ENCODE measurements at places on chromosomes 4 and X.

DNA sequence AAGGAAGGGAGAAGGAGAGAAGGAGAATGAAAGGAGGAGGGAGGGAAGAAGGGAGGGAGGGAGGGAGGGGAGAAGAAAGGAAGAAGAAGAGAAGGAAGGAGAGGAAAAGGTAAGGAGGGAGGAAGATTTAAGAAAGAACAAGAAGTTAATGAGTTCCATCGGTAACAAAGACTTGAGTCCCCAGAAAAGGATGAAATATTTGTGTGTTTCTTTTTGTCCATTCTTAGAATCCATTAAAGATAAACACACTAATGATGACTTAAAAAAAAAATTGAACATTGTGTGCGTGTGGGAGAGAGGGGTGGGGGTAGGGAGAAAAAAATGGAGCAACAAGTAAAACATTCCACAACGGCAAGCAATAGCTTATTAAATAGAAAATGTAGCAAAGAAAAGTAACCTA lies 131.4 kb downstream of the THOC2 start:
- no peak for DNase-seq

DNA sequence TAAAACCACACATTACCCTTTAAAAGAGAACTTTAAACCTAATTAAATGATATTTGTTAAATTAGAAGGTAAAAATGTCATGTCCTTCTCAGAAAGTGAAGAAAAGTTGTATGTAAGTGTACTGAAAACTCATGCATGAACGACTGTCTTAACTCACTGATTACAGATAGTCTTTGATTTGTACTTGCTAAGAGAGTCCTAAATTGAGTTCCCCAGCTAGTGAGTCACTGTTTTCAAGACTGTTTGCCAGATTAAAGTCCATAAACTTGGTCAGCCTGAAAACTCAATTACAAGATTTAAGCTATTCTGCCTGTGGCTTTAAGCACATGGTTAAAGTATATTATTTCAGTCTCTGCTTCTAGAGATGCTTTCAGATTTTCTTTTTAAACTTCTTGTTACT lies 124.9 kb upstream of the ZCCHC13 start:
- DNase-seq = no peak

DNA sequence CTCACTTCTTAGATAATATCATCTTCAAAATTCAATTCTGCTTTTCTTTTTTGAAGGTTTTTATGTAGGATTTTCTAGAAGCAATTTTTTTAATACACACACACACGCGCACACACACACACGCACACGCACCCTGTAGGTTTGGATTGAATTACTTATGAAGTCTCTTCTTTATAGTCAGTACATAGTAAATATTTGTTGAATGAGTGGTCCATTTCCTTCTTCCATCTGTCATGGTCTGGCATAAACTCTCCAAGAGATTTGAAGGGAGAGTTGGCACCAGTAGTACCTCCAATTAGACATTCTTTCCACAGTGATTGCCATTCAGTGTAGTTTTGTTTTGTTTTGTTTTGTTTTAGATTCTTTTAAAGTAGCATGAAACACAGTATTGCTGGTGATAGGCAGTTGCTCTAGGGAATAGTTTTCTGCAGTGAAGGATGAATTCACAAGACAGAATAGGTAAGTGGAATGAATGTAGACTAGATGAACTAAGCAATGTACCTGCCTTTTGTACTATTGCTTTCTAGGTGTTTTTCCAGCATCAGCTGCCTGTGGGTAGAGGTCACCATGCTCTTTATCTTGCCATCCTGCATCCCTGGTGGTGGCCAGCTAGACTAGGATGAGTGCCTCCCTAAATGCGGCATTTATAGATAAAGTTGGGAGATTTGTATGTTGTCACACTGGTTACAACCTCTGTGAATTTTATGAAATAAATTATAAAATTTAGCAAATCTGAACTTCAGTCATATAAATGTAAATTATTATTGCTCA lies 20.5 kb downstream of the PDLIM5 start:
- no peak for DNase-seq

DNA sequence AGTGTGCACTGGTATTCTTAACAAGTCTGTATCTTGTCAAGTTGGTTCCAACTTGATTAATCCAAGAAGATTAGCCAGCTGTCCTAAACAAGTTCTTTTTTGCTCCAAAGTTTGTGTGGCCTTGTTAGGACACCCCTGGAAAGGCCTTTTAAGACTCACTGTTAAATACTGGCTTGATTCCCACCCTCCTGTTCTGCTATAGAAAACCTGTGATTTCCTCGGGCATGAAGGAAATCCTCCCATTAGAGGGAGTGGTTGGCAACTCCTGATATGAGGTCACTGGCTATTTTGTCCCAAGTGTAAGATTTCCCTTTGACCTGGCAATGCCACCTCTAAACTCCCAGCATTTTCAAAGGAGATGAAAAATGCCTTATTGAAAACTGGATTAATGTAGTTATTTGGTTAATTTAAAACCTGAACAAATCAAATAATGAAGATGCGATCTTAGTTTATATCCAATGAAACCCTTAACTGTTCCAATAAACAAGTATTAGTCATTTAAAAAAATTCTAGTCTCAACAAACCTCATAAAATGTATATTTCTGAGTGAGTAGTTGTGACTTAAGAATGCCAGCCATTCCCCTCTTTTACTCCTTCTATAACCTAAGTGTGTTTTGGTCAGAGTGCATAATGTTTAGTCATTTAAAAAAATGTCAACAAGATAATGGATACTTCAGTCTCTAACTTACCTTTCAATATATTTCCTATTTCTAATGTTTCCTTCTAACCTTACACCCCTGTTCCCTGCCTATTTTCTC lies 94.4 kb downstream of the NPNT start:
- DNase-seq = no peak

DNA sequence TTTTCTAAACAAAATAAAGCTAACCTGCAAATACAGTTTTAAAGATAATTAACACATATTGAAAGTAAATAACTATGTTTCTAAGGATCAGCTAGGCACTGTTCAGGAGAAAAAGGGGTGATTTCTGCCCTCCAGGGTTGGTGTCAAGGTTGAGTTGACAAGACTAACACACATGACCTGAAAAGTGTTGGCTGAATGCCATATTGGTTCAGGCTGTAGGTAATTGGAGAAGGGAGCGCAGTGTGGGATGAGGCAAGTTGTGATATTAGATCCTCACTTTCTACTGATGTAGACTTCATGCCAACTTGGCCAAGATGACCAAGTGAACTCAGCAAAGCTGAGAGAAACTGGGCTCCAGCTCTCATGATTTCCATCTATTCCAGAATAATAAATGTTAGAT lies 42.2 kb downstream of the PPM1K start:
- no peak for DNase-seq

GRCh38 chrX:95903975-95904374 lies 780.7 kb upstream of the DIAPH2 start:
- DNase-seq = no peak

DNA sequence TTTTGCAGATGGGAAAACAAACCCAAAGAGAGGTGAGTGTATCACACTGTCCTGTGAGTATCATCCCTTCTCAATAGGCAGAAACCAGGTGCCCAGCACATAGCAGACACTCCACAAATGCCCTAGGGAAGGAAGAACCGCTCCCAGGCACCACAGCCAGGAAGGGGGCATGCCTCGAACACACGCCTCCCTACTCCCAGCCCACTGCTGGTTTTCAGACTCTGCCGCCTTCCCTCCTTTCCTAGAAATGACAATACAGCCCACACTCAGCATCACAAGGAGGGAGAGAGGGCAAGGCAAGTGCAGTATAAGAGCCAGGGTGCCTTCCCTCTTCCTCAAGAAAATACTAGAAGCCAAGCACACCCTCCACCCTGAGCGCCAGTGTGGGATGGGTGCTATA lies 16.2 kb downstream of the JAKMIP1 start:
- DNase-seq = no peak

- DNase-seq = no peak
Observed at GRCh38 chr4:37365888-37366287, 121.3 kb downstream of the NWD2 start.

- DNase-seq = peak; percentile 48
Observed at GRCh38 chr4:180058691-180059215, 2184.4 kb upstream of the TENM3 start.

- no peak for DNase-seq
Observed at GRCh38 chr4:107196312-107196711, 160.2 kb upstream of the DKK2 start.

DNA sequence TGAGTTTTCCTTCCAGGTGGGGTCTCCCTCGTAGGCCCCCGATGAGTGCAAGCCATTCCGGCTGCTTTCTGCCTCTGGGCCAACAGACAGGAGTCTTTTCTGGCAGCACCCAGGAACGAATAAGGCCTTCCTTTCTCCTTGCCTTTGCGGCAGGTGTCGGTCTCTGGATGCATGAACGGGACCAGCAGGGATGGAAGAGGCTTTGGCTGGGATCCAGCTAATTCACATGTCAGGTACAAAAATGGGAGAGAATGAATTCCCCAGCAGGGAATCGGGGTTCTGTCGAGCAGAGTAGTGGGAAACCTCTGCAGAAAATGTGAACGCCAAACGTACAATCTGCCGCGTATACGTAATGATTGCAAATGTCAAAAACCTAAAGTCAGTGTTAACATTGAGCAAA lies 146.1 kb upstream of the TBL1X start:
- no peak for DNase-seq

- no peak for DNase-seq
Observed at GRCh38 chr4:74503580-74503979, 58.6 kb downstream of the AREG start.

GRCh38 chr4:164383058-164383357 lies 370.9 kb upstream of the SMIM31 start:
- DNase-seq = no peak

- DNase-seq = no peak
Observed at GRCh38 chr4:88029556-88029955, 22.1 kb downstream of the PKD2 start.

- no peak for DNase-seq
Observed at GRCh38 chrX:115297189-115297588, 7.7 kb downstream of the LUZP4 start.

- DNase-seq = no peak
Observed at GRCh38 chrX:153953892-153954557, 9.6 kb upstream of the RENBP start.

DNA sequence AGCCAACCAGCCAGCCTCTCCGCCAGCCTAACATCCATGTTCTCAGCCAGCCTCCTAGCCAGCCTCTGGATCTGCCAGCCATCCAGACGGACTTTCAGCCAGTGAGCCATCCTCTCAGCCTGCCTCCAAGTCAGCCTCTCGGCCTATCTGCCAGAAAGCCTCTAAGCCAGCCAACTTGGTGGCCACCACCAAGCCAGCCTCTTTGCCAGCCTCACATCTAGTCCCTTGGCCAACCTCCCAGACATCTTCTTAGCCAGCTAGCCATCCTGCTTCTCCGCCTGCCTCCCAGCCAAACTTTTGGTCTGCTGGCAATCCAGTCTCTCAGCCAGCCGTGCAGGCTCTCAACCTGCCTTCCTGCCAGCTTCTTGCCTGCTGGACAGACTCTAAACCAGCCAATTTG lies 16.4 kb upstream of the ARAP2 start:
- no peak for DNase-seq

DNA sequence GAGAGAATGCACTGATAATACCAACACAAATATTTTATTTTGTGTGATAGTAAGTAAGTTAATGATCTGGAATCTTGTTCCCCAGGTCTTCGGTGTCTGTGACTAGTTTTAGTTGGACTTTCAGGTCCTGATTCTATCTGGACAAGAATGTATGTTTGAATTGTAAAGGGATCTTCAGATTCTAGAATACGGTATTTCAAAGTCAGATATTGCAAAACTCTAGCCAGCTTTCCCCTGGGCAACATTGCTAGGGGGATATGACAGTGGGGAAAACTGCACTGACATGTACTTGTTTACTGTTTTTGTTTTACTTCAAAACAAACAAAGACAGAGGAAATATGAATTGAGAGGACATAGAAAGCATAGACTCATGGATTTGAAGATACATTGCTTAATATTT lies 489.0 kb downstream of the FAM133A start:
- DNase-seq = no peak

DNA sequence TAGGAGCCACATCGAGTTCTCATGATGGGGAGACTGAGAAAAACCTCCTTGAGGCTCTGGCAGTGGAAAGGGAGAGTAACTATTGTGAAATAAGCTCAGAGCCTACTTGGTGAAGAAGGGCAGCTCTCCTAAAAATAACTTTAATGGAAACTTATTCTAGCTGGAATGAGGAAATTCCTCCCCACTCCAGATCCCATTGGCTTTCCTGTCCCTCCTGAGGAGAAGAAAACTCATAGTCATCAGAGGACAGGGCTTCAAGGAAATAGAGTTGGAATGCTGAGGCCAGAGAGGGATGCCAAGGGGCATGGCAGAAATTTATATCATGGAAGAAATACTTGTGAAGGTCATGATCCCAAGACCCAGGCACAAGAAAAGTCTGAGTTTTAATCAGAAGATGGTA lies 70.7 kb upstream of the TAPT1 start:
- DNase-seq = no peak

GRCh38 chr4:174860588-174860987 lies 31.5 kb upstream of the GLRA3 start:
- no peak for DNase-seq

GRCh38 chrX:55731826-55732225 lies 14.3 kb downstream of the RRAGB start:
- DNase-seq = no peak

- peak; percentile 71 for DNase-seq
Observed at GRCh38 chrX:51496501-51497291, at the start of gene NUDT11. Gene NUDT11 (minus strand): TSS chrX:51496592. CDS start chrX:51496444, 148 bp downstream.

DNA sequence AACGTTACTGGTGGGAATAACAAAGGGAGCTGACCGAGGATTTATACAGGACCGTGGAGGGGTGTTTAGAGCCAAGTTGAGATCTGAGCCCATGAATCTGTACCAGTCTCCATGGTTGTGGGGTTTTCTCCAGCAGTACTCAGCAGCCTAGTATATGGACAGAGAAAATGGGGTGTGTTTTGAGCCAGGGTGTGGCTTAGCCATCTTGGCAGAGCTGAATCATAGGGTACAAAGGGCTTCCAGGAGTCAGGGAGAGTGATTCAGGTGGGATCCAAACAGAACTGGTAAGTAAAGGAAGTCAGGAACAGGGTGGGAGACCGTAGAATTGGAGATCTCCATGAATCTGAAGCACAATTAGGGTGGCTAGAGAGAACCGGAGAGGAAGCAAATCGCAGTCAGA lies 7.4 kb upstream of the HPRT1 start:
- no peak for DNase-seq

DNA sequence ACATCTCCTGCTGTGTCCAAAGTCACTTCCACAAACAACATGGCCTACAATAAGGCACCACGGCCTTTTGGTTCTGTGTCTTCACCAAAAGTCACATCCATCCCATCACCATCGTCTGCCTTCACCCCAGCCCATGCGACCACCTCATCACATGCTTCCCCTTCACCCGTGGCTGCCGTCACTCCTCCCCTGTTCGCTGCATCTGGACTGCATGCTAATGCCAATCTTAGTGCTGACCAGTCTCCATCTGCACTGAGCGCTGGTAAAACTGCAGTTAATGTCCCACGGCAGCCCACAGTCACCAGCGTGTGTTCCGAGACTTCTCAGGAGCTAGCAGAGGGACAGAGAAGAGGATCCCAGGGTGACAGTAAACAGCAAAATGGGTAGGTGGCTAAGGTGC lies 123.9 kb downstream of the PDLIM5 start:
- no peak for DNase-seq
